ENCODE measurements at places on chromosomes 4 and X.

DNA sequence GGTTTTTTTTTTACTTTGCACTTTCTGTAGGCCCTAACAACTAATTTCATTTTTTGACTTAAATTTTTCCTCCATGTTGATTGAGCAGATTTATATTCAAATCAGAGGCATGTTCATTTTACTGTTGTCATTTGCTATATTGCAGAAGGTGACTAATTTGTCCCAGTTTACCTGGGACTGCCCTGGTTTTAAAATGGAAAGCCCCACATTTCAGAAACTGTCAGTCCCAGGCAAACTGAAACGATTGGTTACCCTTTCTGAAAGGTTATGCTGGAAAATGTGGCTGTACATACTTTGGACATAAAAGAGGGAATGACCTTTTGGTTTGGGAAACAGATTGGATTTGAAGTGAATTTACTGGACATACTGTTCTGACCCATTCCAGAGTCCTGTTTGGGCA, 160.0 kb downstream of the SPCS3 start:
- no peak for DNase-seq

GRCh38 chr4:77153006-77153405, 4.0 kb upstream of the CCNG2 start:
- no peak for DNase-seq

- no peak for DNase-seq
These were observed at the start of gene PHOX2B for GRCh38 chr4:41748571-41749475. Gene PHOX2B, minus strand, starts transcription at chr4:41748725. Its CDS starts 115 bp downstream, at chr4:41748610.

DNA sequence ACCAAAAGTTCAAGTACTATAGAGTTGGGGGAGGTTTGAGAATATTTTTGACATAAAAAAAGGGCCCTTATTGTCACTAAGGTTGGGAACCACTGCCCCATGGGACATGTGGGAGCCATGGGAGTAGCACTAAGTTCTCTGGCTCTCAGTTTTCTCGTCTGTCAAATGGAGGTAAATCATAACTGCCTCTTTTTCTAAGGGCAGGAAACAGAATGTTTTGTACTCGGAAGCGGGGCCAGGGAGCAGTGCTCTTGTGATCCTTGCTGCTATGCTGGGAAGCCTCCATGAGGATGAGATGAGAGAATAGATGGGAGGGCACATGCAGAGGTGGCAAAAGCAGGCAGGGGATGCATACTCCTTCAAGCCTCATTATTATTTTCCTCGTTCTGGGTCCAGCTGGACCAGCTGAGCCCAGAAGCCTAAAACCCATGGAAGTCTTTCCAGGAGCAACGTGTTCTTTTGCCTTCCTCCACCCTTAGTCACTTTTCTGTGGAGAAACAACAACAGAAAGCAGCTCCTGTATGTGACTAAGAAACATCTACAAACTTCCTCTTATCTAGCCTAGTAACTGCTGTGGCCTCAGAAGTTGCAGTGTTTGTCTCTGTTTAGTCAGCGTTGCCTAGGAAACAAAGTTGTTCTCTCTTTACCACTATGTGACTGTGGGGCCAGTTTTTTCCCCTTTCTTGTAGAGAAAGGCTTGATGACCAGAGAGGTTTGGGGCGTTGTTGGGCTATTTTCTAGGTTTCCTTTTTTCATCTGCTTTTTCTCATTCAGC, 64.8 kb downstream of the TSC22D3 start:
- peak; percentile 97 for DNase-seq

DNA sequence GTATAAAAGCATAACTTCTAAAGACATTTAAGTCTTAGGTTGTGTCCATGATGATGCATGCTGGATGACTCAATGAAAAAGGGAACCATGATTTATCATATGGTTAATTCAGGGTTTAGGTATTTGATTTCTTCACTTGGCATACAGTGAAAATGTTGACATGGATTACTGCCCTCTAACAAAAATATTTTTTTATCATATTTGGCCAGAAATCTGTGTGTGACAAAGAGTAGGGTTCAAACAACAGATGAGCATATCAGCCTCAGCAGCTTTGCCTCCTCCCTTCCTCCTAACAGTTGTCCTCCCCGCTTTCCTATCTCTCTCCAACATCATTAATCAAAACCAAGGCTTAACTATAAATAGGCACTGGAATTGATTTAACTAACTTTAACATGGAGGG, 46.3 kb downstream of the ARHGAP6 start:
- DNase-seq = peak; percentile 24

GRCh38 chr4:40334591-40335524, at the start of gene CHRNA9:
Gene CHRNA9, plus strand, starts transcription at chr4:40335333. Its CDS starts 135 bp downstream, at chr4:40335468.
- no peak for DNase-seq
